ENCODE measurements at places on chromosomes 16 and 17. TPM values are rescaled to one million over a fixed set of nuclear protein-coding genes. Genes with fewer than 3 reads are reported as not detected.

The NHLRC4 gene
- polyA plus RNA-seq: 6.6 TPM

The CEP112 gene
- 18.5 TPM for polyA plus RNA-seq

The IKZF3 gene
- 0.21 TPM for polyA plus RNA-seq

The NPIPB9 gene
- polyA plus RNA-seq: 1.7 TPM

The CDH5 gene
- 68.8 TPM for polyA plus RNA-seq

The TEKT5 gene
- polyA plus RNA-seq: 0.10 TPM

The ZSCAN10 gene
- 0.11 TPM for polyA plus RNA-seq
